Type B pancreatic cell (in vitro differentiated cells): ENCODE measurements at places on chromosomes 12 and 14.
A peak's percentile ranks its signal among the peaks of the same experiment; 100 is the strongest.

GRCh38 chr14:93765155-93765554 is 23.1 kb downstream of the PRIMA1 start:
- no peak for DNase-seq

GRCh38 chr14:39369029-39369428 is 63.2 kb downstream of the FBXO33 start:
- DNase-seq = no peak

- DNase-seq = no peak
These were observed 209.3 kb downstream of the SLC41A2 start for GRCh38 chr12:104748790-104749189.

GRCh38 chr14:55253276-55253675 is 17.9 kb upstream of the FBXO34 start:
- DNase-seq = no peak

DNA sequence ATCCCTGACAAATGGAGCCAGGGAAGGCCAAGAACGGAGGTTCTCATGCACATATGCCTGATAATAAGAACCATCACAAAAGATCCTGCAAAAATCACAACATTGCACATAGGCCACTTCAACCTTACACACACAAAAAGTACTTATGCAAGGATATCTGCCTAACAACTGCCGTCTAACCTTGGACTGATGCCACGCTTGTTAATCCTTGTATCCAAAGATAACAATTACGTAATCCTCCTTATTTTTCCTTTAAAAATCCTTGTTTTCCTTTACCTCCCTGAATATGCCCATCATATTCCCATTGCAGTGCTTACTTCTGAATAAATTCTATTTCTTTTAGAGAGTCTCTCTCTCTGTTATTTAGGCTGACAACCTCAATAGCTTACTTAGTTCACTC is 59.5 kb downstream of the TMEM116 start:
- no peak for DNase-seq

DNA sequence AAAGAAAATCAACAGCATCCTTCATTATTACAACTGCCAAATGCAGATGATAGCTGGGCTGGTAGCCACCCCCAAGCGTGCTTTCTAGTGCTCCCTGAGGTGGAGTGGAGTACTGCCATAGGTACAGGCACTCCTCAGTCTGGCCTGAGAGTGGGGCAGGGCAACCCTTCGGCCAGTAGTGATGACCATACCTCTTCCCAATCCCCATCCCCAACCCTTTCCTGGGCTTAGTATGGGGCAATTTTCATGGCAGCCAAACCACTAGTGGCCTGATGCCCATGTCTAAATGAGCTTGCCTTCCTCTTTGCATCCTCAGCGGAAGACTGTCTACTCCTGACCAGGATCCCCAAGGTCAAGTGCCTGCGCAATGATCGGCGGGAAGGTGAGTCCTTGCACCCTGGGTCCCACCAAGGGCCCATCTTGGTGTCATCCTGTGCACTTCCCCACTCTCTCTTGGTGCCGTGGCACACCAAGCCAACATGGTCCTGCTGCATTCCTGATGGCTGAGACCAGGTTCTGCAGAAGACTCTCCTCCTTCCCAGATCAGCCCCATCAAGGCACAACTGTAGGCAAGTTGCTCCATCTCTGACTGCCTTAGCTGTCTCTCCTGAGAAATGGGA is 65.8 kb downstream of the GALNT16 start:
- peak; percentile 52 for DNase-seq
